ENCODE measurements at places on chromosomes 5 and 9. TPM values are rescaled to one million over a fixed set of nuclear protein-coding genes. Genes with fewer than 3 reads are reported as not detected.

Gene SHB
- total RNA-seq: 33.4 TPM

- no peak for DNase-seq
Observed at GRCh38 chr9:137402746-137403145, 20.2 kb downstream of the EXD3 start.

Gene MCTP1
- total RNA-seq: 40.7 TPM

Gene ESM1
- total RNA-seq: 2.7 TPM

Gene FPGS
- total RNA-seq: 68.9 TPM

DNA sequence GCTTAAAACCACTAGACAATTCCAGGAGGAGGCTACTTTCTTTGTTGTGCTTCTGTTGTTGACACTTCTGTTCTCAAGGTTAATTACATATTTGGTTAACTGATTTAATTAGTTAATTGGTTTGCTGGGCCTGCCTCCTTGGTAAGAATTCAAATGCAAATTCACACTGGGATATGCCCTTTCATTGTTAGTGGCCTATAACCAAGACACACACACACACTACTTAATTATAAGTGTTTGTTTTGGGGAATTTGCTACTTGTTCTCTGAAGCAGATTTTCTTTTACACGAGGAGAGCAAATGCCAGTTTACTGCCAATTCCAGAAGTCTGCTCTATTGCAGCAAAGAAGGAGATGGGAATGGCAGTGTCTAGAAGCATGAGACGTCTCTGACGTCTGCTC lies 101.6 kb upstream of the BASP1 start:
- no peak for DNase-seq

- no peak for DNase-seq
Observed at GRCh38 chr9:94867842-94868312, 141.4 kb downstream of the AOPEP start.

Gene AQP7
- total RNA-seq: 2.4 TPM

Gene ERGIC1
- 186 TPM for total RNA-seq

DNA sequence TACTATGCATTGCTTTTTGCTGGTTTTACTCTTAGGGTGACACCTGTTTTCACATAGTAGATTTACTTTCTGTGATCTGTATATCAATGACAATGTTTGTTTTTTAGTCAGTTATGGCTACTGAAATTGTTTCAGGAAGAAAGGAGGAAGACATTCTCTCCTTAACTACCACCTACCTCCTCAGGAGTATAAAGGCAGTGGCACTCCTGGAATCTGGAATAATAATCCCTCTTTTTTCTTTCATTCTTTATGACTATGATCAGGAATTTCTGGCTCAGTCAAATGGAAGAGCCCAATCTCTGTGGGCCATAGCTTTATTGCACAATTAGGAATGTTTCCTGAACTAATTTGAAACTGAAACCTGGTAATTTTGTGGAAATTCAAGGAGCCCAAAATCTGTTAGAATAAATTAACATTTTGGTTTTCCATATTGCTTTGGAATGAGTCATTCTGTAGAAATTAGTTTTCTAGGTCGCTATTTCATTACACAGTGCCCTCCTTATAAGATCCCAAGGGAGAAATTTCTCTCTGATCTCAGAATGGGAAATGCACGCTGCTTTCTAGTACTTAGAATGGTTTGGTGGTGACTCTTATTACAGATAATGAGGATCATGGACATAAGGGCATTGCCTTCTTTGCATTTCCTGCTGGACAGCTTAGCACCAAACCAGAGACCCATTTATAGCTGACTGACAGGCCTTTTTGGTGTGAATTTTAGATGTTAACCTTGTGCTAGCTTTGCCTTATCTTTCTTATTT lies 95.3 kb upstream of the VLDLR start:
- no peak for DNase-seq

DNA sequence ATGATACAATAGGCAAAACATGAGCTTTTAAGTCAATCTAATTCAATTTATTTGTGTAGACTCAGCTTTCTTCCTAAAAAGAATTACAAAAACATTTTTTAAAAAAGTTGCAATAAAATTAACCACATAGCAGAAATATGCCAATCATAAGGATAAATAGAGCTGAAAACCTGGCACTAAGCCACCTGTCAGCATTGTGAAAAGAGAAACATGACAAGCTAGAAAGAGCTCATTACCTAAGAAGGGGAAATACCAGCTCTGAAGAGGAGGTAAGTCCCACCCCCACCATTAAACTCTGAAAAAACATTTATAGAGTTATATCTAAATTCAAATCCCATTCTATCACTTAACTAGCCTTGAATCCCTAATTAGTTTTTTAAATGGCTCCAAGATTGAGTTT lies 372.9 kb downstream of the OSTF1 start:
- no peak for DNase-seq

- DNase-seq: no peak
Observed at GRCh38 chr9:4016789-4017188, 283.1 kb downstream of the GLIS3 start.

Gene PCDHB4
- total RNA-seq: 3.0 TPM

DNA sequence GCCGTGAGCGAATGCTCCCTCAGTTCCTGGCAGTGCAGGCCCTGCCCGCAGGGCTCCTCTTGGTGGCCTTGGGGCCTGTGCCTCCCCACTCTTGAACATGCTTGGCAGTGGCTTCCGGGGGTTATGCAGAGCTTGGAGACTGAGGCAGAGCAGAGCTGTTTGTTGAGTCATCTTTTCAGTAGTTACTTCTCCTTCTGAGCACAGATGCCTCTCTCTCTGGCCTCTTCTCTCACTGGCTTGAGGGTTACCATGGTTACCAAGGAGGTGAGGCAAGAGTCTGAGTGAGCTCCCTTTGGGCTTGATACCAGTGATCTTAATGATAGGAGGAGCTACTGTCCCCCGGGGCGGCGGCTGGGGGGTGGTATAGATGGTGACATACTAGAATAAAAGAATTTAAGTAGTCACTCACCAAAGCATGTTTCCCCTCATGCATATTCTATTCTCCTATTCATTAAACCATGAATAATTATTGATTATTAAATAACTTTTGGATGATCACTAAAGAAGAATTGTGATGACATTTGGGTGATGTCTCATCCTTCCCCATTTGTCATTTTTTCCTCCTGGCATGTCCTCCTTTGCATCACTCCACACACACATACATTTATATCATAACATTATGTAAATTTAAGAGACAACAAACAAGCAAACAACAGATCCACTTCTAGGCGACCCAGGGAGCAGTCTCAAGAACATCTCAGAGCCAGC lies 111.1 kb downstream of the ARHGAP26 start:
- no peak for DNase-seq

- DNase-seq: no peak
Observed at GRCh38 chr9:32251539-32251938, 132.9 kb upstream of the ACO1 start.

- peak; percentile 54 for DNase-seq
Observed at GRCh38 chr5:1312993-1313833, 18.3 kb upstream of the TERT start.

GRCh38 chr5:168648016-168648415 lies 68.8 kb upstream of the PANK3 start:
- DNase-seq: no peak

DNA sequence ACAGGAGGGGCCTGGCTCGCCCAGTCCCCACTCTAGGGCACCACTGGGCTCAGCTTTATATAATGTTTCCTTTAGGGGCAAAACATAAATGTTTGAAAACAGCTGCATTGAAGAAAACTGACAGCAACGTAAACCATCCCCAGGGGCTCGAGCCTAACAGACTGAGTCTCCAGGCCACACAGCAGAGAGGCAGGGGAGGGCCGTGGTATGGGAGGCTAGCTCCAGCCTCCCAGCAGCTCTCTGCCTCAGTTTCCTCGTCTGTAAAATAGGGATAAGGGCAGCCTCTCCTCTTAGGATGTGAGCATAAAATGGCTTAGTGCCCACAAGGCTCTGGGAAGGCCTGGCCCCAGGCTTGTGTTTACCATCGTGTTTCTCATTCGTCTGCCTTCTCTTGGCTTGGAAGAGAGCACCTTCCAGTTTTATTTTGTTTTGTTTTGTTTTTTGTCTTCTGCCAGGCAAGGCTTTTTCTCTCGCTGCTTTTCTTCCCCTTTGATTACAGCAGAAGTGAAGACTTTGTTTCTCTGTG lies 2.7 kb downstream of the ANKRD33B start:
- DNase-seq: no peak

DNA sequence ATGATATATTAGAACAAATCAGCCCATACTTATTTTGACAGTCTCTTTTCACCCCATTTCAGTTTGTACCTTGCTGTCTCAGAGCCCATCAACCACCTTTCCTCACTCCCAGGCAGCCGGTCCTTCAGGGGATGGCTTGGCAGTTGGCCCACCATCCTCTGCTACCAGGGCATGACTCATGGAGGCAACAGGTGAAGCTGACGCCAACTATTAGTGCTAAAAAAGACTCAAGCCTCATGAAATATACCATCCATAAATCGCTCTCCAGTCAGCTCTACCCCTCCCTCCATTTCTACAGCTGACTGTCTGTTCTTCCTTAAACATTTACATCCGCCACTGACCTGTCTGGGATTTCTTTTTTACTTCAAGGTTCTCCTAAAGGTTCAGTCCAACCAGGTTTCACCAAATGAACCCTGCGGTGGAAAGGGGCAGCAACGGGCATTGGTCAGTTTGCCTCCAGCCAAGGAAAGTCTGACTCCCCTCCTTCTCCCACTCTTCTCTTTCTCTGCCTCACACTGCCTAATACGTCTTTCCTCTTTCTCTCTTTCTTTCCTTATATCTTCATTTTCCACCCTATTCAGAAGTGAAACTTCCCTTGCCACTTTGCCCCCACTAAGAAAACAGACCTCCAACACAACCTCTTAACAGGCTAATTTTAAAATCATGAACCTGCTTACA lies 439.1 kb downstream of the RAB3C start:
- peak; percentile 78 for DNase-seq

DNA sequence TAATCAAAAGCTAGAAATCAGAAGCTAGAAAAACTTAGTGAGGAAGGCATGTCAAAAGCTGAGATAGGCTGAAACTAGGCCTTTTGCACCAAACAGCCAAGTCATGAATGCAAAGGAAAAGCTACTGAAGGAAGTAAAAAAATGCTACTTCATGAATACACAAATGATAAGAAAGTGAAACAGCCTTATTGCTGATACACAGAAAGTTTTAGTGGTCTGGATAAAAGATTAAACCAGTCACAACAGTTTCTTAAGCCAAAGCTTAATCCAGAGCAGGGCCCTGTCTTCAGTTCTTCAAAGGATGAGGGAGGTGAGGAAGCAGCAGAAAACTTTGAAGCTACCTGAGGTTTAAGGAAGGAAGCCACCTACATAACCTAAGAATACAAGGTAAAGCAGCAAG lies 102.5 kb upstream of the SH3GL2 start:
- no peak for DNase-seq

DNA sequence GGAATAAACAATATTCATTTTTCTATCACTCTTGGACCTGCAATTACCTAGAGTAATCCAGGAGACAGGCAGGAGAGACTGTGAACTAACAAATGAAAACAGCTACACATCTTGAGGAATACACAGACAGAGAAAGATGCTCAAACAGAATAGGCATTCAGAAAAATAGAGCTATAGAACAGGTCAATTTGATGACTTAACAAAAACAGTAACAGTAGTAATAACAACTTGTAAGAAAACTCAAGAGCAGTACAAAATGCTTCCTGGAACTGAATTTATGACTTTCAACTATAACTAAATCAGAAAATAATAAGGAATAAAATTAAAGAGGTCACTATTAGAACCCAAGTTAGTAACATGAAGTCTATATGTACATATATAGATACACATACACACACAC lies 579.3 kb downstream of the TLR4 start:
- DNase-seq: no peak

- DNase-seq: no peak
Observed at GRCh38 chr5:124614105-124614504, 132.3 kb downstream of the ZNF608 start.

Gene OR1J2
- not detected for total RNA-seq

- DNase-seq: no peak
Observed at GRCh38 chr9:96350866-96351265, 32.6 kb downstream of the SLC35D2 start.

Gene C6
- total RNA-seq: 0.69 TPM

- no peak for DNase-seq
Observed at GRCh38 chr5:124560370-124560769, 186.1 kb downstream of the ZNF608 start.

- no peak for DNase-seq
Observed at GRCh38 chr9:22103685-22104575, 94.8 kb upstream of the CDKN2B start.

DNA sequence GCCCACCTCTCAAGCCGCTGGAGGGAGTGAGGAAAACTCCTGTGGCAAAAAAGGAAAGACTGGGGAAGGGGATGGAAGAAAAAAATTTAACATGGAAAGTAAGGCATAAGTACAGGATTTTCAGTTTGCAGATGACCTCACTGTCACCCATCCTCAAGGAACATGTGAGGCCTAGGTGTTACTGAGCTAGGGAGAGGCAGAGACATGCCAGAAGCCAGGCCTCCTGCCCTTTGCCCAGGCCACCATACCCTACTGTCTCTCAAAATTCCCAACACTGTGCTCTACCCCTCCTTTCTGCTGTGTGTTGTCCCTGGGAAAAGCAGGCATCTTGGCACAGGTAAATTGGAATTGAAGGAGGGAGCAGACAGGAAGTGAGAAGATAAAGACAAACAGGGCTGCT lies 4.4 kb upstream of the MGAT1 start:
- DNase-seq: no peak

DNA sequence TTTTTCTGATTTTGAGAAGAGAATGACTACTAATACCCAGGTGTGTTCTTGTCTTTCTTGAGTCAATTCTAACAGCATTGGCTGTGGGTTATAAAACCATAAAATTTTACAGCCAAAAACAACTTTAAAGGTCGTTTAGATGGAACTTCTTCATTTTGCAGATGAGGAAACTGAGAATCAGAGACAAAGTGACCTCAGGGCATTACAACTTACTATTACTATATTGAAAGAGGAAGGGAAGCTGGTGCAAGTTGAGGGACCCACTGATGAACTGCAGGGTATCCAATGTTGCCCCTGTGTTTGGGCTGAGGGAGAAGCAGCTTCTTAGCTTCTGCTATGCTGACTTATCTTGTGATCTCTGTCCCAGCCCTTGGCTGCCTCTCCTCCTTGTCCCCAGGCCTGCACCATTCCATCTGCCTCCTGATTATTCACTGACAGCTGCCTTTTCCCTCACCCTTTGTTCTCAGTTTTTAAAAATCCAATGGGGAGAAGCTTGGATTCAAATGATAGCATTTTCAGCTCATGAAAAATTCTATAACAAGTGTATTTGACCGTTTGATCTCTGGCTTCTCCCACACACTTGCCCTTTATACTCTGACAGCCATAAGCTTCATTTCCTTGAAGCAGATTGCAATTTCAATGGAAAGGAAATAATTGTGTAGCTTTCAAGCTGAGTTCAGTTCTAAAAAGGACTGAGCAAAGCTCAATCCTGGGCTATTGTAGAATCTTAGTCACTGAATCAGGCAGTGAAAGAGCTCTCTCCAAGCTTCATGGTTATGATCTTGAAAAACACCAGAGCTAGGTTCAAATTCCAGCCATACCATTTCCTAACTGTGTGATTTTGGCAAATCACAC lies 68.5 kb downstream of the TMC1 start:
- DNase-seq: no peak

Gene TRIM36
- total RNA-seq: 3.7 TPM

Gene NR2F1
- 83.2 TPM for total RNA-seq
